GM23338 (cell line): ENCODE measurements at places on chromosomes 3 and 15. TPM values are rescaled to one million over a fixed set of nuclear protein-coding genes. Genes with fewer than 3 reads are reported as not detected.

Gene ACKR2
- not detected in 2 replicates for polyA plus RNA-seq

- no peak overlapping the region for H3K4me3 ChIP-seq
- no peaks in the 10 kb centered on the region for H3K27me3 ChIP-seq
- no peak for DNase-seq
- H3K36me3 ChIP-seq, result peaks cover 7% of the 10 kb centered on the region
These were observed 4.3 kb downstream of the CHAC1 start for GRCh38 chr15:40957581-40958051.

GRCh38 chr15:75063338-75063737 lies 39.9 kb downstream of the PPCDC start:
- no peak overlapping the region for H3K27ac ChIP-seq
- no peak overlapping the region for H3K4me3 ChIP-seq
- no peaks in the 10 kb centered on the region for H3K36me3 ChIP-seq
- no peaks in the 10 kb centered on the region; the same call in 1 of the 2 replicates for H3K4me1 ChIP-seq
- H3K27me3 ChIP-seq, result no peaks in the 10 kb centered on the region

GRCh38 chr3:66362541-66362941 lies 138.3 kb downstream of the LRIG1 start:
- H3K4me3 ChIP-seq, result no peak overlapping the region
- peak; percentile 42 for DNase-seq
- H3K27ac ChIP-seq, result no peak overlapping the region; the same call in 1 of the 2 replicates
- H3K4me1 ChIP-seq, result peaks cover 23% of the 10 kb centered on the region
- no peaks in the 10 kb centered on the region for H3K36me3 ChIP-seq

- H3K36me3 ChIP-seq, result no peaks in the 10 kb centered on the region
- H3K4me3 ChIP-seq, result no peak overlapping the region
- H3K27ac ChIP-seq, result no peak overlapping the region
- DNase-seq, result no peak
- H3K4me1 ChIP-seq, result no peaks in the 10 kb centered on the region
These were observed 35.2 kb upstream of the SPATA12 start for GRCh38 chr3:57025237-57025636.
